ENCODE measurements at places on chromosomes 5 and 9.

- DNase-seq: peak; percentile 41
Measured at GRCh38 chr9:120985819-120986222, 59.2 kb upstream of the TRAF1 start.

DNA sequence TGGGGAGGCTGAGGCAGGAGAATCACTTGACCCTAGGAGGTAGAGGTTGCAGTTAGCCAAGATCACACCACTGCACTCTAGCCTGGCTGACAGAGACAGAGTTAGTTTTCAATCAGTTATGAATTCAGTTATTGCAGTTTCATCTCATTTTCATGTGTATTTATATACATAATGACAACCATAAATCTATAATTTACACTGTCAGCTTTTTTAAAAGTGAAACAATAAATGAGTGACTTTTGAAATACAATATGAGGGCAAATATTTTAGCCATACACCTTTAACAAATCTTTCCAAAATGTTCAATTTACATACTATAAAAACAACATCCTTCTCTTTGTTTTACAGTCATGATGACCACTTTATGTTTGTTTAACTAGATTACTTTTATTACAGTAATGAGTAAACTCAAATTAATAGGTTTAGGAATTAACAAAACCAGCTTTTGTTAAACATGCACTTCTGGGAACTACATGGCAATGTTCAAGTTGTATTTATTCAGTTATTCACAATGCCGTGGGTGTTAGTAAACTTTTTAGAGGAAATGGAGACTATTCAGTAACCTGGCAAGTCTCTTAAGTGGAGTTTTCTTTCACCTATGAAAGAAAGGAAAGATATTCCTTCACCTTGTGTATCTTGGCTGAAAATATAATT, 12.7 kb downstream of the TYRP1 start:
- no peak for DNase-seq

DNA sequence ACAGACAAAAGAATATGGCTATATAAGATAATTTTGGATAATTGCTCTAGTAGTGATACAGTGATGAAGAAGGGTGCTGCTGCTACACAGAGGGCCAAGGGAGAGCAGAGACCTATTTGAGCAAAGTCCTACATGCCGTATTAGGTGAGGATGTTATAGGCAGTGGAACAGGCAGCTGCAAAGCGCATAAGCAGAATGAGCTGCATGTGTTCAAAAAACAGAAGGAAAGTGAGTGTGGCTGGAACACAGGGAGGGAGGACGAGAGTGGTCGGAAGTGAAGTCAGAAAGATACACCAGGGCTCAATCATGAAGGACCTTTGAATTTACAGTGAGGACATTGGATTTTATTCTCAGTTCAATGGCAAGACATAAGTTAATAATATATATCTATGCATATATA, 35.4 kb downstream of the ITGA2 start:
- no peak for DNase-seq

DNA sequence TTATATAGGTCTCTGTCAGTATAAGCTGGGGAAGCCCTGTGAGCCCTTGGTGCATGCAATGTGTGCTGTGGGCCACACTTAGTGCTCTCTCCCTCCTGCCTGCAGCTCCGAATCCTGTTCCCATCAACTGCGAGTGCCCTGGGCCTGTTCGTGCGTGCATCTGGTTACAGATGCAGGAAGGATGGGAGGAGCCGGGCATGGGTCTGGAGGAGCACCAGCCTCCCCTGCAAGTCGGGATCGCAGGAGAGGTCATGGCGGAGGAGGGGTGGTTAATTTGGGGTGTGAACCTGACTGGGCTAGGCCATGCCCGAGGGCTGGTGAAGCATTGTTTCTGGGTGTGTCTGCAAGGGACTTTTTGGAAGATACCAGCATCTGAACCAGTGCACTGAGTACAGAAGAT, 274.6 kb upstream of the IRX4 start:
- DNase-seq: no peak

DNA sequence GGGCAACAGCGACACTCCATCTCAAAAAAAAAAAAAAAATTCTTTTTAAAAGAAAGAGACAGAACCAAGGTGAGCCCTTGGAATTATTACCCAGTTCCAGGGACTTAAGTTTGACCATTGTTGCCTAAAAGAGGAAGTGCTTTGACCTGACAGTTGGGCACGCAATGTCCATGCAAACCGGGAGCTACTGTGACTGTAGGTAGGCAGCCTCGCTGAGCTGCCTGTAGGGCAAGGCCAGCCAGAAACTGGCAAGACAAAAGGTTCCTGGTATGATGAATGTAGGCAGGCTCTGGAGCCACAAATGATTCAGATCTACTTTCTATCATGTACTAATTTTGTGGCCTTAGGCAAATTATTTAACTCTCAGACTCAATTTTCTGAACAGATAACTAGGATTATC, 334.8 kb upstream of the ZNF462 start:
- DNase-seq: no peak
